ENCODE measurements at places on chromosomes 2 and 18. TPM values are rescaled to one million over a fixed set of nuclear protein-coding genes. Genes with fewer than 3 reads are reported as not detected.

FOXD4L1 gene
- total RNA-seq, result 0.19 TPM

CHPF gene
- total RNA-seq, result 106 TPM

MEIS1 gene
- total RNA-seq, result 19.6 TPM

RTP5 gene
- not detected for total RNA-seq

SNORC gene
- 1.1 TPM for total RNA-seq

IL36G gene
- not detected for total RNA-seq

KCNS3 gene
- 11.2 TPM for total RNA-seq

ANKRD30BL gene
- not detected for total RNA-seq

PRSS56 gene
- total RNA-seq, result not detected

TCF23 gene
- not detected for total RNA-seq

SP5 gene
- not detected for total RNA-seq

C2orf68 gene
- 31.9 TPM for total RNA-seq

HTR2B gene
- total RNA-seq, result not detected

RAMP1 gene
- total RNA-seq, result 109 TPM

KIAA2012 gene
- 0.08 TPM for total RNA-seq

DQX1 gene
- not detected for total RNA-seq

MAL gene
- total RNA-seq, result not detected

NPAS2 gene
- 50.3 TPM for total RNA-seq
